GM12892 (cell line): ENCODE measurements at places on chromosomes 7 and 10.

DNA sequence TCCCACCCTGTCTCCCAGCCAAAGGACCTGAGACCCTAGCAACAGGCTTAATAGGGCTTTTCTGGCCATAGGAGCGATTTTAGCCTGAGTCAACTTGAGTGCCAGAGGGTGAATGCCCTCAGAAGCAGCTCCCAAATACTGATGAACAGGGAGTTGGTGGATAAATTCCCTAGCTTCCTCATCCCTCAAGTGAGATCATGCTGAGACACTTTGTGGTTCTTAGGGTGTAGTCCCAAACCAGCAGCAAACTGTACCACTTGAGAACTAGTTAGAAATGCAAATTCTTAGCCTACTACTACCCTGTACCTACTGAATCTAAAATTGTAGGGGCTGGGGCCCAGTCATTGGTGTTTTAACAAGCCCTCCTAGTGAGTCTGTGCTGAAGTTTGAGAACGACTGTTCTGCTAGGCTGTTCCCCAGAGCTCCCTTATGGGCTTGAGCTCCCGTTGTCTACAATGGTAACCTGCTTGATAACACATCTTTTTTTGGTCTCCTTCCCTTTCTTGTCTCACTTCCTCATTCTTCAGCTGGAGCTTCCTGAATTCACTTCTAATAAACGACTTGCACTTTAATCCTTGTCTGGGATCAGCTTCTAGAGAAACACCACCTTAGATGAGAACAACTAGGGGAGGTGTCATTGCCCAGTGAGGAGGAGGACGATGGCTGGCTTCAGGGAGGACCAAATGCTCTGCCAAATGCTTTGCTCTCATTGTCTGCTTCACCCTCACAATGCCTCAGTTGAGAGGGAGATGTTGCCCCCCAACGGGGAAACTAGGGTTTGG is 18.2 kb upstream of the CDH23 start:
- DNase-seq = no peak

GRCh38 chr10:100731407-100732240 is 13.8 kb upstream of the PAX2 start:
- DNase-seq = no peak

GRCh38 chr7:25521236-25521635 is 292.9 kb upstream of the NPVF start:
- no peak for DNase-seq

DNA sequence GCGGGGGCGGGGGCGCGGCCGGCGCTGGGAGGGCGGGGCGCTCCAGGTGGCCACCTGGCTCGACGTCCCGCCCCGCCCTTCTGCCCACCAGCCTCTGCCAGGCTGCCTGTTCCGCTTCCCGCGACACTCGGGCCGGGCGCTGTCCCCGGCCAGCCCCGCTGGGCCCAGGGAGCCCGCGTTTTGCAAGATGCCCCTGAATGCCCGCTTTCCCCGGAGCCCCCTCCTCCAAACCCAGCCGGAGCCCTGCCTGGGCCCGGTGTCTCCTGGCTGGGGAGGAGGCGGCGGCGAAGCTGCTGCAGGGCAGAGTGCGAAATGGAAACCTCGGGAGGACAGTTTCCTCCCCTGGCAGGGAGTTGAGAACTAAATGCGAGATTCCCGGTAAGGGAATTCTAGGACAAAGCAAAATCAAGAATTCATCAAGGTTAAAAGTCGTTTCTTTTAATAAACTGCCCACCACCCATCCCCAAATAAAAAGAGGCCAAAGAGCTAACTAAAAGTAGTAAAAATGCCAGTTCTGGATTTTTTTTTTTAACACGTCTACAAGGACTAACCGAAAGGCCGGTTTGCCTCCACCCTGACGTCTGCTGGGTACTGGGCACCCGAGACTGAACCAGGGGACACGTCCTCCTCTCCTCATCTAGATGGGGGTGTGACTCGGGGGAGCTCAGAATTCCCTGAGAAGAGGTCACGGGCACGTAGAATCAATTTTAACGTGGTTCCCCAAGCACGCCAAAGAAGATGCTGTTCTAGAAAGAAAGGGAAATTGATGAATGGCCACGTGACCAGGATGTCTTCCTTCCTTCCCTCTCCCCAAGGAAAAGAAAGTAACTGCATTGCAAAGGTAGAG is 200.4 kb upstream of the NFE2L3 start:
- DNase-seq = no peak

GRCh38 chr10:28236591-28236990 is 66.3 kb downstream of the MPP7 start:
- DNase-seq = no peak

DNA sequence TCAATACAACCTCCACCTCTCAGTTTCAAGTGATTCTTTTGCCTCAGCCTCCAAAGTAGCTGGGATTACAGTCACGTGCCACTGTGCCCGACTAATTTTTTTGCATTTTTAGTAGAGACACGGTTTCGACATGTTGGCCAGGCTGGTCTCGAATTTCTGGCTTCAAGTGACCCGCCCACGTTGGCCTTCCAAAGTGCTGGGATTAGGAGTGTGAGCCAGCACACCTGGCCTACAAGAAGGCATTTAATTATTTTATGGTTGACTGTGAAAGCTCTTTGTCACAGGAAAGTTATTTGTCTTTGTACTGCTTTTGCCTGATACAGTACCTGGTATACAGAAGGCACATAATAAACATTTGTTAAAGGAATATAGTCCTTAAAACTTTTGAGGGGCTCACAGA is 12.9 kb downstream of the MYOZ1 start:
- no peak for DNase-seq

- DNase-seq = no peak
These were observed 299.4 kb downstream of the LRRTM3 start for GRCh38 chr10:67225226-67225625.

GRCh38 chr10:123948030-123948823 is 56.6 kb upstream of the CPXM2 start:
- no peak for DNase-seq

DNA sequence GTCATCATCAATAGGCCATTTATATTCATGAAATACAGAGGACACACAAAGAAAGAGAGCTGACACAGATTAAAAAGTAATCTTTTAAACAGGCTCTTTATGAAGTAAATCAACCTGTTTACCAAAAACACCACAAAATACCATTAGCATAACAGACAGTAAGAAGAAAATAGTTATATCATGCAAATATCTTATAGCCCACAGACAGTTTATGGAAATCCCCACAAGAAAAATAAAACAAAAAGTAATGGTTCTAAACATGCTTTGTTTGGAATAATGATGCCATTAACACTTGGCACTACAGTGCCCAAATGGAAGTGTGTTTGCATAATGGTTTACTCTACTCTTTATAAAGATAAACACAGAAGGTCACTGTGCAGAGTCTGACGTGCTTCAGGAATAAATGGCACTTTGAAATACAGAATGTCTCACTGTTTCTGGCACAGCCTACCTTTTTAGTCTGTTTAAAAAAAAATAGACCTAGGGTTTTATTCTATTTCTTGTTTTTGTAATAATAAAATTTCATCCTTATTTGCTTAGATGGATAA is 30.1 kb downstream of the SEMA3D start:
- no peak for DNase-seq

GRCh38 chr10:119206603-119207365 is 587 bp upstream of the GRK5 start:
- DNase-seq = peak; percentile 72

- peak; percentile 61 for DNase-seq
These were observed 14.7 kb downstream of the FAM241B start for GRCh38 chr10:69644658-69645295.

DNA sequence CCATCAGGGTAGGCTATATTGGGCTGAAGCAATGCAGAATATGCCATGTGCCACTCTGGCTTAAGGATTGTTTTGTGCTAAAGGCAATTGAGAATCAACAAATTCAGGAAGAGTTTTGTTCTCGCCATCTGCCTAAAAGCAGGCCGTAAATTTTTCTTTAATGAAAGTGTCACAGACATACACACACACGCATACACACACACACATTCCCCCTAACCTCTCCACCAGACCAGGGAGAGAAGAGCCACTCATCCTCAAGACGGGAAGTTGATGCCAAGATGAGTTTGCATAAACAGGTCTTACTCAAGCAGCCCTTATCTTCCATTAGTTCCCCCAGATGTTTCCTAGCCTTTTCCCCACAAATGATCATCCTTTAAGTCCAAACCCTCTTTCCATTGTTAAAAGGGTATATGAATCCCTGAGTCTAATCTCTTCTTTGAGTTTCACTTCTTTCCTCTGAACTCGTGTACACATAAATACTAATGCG is 59.6 kb upstream of the TRIM24 start:
- no peak for DNase-seq

DNA sequence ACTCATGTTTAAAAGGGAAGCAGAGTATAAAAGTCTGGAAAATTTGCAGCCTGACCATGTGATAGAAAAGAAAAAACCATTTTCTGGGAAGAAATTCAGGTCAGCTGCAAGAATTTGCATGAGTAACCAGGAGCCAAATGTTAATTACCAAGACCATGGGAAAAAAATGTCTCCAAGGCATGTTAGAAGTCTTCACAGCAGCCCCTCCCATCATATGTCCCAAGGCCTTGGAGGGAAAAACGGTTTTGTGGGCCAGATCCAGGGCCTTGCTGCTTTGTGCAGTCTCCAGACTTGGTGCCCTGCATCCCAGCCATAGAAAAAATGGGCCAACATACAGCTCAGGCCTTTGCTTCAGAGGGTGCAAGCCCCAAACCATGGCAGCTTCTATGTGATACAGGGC is 1019.6 kb upstream of the SORCS1 start:
- no peak for DNase-seq

DNA sequence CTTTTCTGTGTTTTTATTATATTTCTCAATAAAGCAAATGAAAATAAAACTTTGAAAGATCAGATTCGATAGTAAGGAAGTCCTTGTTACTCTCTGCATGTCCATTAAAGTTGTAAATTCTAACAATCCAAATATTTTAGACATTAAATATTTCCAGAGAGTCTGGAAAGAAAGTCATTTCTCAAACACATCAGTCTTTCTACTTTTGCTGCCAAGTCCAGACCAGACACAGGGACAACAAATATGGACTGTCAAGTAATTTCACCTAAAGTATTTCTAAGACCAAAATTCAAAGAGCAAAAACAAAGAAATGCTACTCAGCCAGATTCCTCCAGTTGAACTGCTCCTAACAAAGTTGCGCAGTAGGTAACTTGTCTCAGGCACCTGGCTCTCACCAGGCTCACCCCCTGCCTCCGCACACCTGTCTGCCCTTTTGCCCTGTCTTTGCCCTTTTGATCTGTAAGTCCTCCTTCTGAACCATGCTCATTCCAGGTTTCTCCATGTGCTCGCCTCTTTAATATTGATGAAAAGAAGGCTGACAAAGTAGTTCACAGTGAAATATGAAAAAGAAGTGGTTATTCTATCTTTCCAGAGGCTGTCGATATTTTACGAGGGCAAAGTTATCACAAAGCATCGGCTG is 300.5 kb downstream of the C7orf25 start:
- DNase-seq = no peak

DNA sequence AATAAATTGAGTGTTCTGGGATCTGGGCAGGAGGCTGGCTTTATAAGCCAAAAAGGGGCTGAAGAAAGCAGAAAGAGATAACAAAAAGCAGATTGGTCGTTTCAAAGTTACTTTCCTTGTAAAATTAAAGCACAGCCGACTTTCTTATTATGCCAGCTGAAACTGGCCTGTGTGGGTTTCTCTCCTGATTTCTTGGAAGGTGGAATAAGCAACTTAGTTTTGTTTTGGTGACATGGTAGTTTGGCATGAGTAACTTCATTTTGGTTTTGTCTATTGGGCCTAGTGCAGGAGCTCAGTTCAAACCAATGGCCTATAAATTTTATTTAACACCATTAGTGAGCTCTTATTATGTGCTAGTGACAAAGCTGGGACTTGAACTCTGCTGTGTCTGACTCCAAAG is 13.2 kb upstream of the DNAJC12 start:
- DNase-seq = no peak

DNA sequence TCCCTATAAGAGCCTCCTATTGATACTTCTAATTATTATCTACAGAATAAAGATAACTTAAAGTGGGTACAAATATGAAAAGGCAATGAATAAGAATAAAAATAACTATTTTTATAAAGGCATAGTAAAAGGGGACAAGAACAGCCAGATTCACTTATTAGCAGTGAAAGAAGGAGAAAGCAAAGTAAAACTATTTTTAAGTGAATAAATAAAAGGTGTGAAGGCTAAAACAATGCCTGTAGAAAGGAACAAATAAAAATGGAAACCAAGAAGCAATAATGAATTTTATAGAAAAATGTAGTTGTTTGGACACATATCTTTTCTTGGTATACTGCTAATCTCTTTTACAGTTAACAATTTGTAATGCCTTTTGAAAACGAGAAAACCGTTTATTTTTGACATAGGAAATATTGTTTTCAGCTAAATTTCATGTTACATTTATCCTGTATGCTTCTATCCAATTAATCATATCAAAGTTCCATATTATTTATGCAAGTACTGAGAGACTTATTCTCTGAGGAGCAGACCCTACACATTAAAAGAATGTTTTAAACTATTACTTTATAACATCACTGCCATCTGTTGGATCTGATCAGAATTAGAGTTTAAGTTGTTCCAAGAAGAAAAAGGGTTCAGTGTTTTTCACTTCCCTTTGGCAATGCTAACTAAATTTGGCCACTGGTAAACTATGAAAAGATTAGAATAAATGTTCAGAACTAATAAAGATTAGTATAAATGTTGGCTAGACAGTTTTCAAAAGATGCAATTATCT is 59.1 kb downstream of the ARMC3 start:
- no peak for DNase-seq

- DNase-seq = no peak
These were observed 59.2 kb upstream of the ANTXRL start for GRCh38 chr10:46227571-46227935.

DNA sequence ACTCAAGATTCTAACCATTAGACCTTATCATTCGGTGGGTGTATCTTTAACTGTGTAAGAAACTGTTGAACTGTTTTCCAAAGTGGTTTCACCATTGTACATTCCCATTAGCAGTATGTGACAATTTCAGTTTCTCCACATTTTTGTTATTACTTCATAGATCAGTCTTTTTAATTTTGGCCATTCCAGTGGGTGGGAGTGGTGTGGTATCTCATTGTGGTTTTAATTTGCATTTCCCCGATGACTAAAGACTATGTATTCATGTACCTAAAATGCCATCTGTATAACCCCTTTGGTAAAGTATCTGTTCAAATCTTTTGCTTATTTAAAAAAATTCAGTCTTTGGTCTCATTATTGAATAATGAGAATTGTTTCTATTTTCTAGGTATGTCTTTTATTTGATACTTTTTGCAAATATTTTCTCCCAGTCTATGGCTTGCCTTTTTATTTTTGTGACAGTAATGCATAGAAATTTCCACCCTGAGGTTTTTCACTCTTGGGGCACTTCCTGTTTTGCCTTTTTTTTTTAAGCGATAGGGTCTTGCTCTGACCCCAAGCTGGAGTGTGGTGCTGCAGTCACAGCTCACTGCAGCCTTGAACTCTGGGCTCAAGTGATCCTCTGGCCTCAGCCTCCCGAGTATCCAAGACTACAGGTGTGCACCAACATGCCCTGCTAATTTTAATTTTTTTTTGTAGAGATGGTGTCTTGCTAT is 141.1 kb upstream of the ITGB1 start:
- DNase-seq = no peak

DNA sequence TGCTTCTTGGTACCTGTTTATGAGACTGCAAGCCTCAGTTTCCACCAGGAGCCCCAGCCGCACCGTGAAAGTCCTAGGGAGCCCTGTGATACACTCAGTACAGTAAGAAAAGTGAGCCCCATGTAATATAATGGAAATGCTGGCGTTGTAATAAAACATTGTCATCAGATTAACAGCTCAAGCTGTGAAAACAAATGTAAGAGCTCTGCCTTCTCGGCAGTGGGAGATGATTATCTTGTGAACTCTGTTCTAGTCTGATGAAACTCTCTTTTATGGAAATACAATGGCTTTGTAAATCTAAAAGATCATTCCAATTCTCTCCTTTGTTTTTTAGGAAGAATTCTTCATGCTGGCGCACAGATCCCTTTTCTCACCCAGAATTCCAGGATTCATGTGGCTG is 299.9 kb downstream of the ABCA13 start:
- no peak for DNase-seq
